ENCODE measurements at places on chromosomes 16 and 17.
A peak's percentile ranks its signal among the peaks of the same experiment; 100 is the strongest.

DNA sequence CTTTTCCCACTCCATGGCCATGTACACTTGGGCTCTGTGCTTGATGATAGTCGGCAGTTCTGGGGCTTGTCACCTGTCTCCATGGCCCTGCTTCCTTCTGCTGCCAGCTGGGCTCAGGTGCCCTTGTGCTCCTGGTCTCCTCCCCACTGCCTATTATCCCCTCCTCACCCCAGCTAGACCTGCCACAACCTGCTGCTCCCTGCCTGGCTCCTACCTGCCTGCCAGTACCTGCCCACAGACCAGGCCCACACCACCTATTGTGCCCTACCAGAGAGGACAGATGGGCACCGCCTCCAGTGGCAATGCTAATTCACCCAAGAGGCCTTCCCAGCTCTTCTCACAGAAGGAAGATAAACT lies 538 bp upstream of the RAPGEFL1 start:
- no peak for DNase-seq

DNA sequence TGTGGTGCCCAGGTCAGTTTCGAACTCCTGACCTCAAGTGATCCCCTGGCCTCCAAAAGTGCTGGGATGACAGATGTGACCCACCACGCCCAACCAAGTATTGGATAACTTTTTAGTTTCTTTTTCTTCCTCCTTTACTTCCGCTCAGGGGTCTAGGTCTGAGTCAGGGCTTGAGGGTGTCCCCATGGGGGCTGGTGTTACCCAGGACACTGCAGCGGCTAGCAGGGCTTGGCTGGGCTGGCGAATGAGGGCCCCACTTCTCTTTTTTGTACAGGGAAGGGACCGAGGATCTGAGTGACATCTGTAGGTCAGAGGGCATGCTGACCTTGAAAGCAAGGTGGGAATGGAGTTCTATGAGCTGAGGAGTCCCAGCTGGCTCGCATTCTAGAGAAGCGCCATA lies 24.9 kb downstream of the RAB11FIP3 start:
- no peak for DNase-seq

GRCh38 chr16:55301385-55302008 lies 22.5 kb upstream of the IRX6 start:
- DNase-seq = no peak

- peak; percentile 40 for DNase-seq
Observed at GRCh38 chr16:68265078-68265920, 973 bp downstream of the SLC7A6 start.

- DNase-seq = no peak
Observed at GRCh38 chr17:73121506-73121905, 29.0 kb upstream of the SLC39A11 start.

DNA sequence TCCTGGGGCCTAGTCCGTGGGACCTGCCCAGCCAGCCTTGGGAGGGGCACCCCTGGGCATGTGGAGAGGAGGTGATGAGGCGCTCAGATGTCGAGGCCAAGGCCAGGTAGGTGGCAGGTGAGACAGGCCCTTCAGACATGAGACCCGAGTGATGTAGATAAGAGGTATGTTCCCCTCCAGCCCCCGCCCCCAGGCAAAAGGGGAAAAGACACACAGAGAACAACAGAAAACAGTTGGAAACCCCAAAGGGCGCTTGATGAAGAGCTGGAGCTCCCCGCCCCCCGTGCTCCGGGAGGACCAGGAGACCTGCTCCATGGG lies 95.4 kb upstream of the CBX4 start:
- DNase-seq = no peak

GRCh38 chr17:63928172-63928666 lies 3.9 kb downstream of the CD79B start:
- DNase-seq = no peak

DNA sequence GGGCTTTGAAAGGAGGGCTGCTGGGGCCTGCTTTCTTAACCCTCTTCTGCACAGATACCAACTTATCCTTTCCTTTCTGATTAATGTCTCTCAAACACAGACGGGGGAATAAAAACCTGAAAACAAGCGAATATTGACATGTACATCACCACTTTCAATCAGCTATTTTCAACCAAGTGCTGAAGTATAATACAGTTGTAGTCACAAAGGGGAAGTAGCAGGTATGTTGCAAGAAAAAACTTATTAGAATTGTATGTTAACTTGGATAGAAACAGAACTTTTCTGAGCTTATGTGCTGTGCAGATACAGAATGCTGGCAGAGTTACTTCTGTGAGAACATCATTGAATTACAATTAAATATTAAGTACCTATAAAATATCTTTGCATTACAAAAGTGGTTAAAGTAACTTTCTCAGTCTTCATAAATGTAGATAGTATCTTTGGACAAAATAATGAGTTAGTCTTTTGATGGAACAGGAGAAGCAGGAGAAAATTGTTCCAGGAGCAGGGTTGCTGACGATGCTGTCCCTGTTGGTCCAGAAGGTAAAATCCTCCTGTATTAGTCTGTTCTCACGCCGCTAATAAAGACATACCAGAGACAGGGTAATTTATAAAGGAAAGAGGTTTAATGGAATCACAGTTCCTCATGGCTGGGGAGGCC lies 59.5 kb downstream of the RPTOR start:
- DNase-seq = no peak

GRCh38 chr16:65070831-65071432 lies 50.9 kb downstream of the CDH11 start:
- DNase-seq = no peak

DNA sequence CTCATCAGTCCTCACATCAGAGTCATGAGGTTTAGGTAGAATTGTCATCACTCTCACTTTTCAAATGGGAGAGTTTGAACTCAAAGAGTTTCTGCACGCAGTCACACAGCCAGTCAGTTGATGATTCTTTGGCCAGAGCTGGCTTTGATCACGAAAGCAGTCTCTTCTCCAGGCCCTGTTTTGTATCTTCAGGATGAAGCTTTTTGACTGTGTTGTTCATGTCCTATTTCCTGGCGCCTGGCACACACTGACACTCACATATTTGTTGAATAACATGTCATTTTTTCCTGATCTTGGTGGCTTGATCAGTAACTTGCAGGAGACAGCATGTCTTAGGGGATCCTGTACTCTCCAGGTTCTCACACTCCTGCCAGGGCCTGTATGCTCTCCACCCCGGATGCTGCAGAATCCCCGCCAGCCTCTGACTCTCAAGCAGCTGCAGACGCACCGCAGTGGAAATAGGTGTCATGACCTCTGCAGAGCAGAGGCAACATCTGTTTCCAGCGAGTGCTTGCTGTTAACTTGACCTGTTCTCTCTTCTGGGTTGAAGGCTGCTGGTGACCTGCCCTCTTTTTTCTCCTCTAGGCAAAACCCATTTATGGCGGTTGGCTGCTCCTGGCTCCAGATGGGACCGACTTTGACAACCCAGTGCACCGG lies 33.0 kb downstream of the MPRIP start:
- DNase-seq = no peak

DNA sequence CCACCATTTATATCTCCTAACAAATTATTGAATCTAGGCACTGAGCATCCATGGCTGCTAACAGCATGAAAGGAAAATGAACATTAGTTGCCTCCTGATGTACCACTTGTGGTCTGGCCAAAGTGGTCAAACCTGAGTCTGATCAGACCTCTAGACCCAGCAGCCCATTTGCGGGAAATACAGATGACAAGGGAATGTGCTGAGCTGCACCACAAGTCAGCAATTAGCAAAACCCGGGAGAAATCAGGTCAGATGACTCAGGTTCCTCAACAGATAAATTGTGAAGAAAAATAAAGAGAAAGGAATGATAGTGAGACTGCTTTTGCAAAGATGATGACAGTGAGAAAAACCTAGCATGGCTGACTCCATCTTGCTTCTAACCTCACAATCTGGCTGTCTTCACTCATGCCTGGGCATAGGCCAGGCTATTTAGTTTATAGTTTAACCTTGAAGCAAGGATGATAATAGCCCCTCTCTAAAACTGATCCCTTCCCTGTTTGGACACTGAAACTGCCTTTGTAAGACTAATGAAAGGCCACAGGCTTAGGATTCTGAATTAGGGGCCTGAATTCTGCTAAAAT lies 142.7 kb upstream of the ASIC2 start:
- DNase-seq = no peak
